ENCODE measurements at places on chromosomes 4 and X.

DNA sequence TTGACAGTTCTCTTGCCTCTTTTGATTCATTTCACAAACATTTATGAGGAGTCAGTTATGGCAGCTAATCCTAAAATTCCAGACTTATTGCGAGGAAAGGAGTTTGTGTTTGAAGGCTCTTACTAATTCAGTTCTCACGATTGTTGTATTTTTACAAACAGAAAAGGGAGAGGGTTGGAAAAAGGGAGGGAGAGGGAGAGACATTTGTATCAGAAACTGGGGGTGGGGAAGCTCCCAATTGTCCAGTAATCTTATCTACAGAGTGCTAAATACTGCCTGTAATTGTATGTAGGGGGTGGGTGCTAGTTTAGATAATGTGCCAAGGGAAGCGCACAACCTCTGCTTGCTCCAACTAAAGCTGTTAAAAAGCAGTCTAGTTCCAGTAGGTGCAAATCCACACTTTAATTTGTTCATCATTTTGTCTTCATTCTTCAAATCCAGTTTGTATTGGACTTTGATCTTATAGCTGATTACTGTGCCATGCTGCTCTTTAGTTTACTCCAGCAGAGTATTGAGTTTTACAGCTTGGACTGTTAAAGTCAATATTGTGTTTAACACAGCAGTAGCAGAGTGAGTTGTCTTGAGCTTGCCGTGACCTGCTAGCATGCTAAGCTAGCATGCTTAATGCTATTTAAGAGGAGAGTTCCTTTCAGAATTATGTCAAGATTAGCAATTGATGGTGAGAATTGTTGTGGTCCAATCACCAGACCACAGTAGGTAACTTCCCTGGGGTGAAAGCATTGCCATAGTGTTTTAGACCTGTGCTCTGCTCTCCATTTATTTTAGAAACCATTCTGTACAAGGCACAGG lies 13.9 kb downstream of the FNIP2 start:
- peaks cover 41% of the 10 kb centered on the region for H3K4me1 ChIP-seq
- no peak for DNase-seq
- H3K36me3 ChIP-seq = no peaks in the 10 kb centered on the region
- no peaks in the 10 kb centered on the region for H3K27me3 ChIP-seq

DNA sequence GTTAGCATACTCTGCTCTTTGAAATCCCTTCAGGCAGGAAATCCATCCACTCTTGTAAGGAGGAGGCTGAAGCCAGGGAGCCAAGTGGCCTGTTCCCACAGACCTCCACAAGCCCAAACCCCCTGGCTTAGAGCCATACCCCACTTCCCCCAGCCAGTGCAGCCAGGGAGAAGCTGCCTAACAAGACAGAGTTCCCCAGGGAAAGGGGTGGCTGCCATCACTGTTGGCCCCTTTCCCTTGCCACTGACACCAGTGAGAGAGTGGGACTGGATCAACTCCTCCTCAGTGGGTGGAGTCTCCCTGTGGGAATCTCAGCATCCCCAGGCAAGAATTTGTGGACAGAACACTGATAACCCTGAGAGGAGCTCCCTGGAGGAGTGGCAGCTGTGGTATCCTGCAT lies 389.4 kb downstream of the PABPC4L start:
- DNase-seq = no peak
- H3K4me1 ChIP-seq = no peaks in the 10 kb centered on the region
- H3K27ac ChIP-seq = no peak overlapping the region
- H3K27me3 ChIP-seq = no peaks in the 10 kb centered on the region
- H3K4me3 ChIP-seq = no peak overlapping the region

GRCh38 chrX:29665532-29665931 lies 549.8 kb upstream of the MAGEB2 start:
- no peaks in the 10 kb centered on the region for H3K4me1 ChIP-seq
- no peak overlapping the region for H3K4me3 ChIP-seq
- no peaks in the 10 kb centered on the region for H3K36me3 ChIP-seq
- DNase-seq = no peak

- no peak for DNase-seq
- no peak overlapping the region for H3K4me3 ChIP-seq
These were observed 12.8 kb upstream of the CFAP299 start for GRCh38 chr4:80322716-80323115.

DNA sequence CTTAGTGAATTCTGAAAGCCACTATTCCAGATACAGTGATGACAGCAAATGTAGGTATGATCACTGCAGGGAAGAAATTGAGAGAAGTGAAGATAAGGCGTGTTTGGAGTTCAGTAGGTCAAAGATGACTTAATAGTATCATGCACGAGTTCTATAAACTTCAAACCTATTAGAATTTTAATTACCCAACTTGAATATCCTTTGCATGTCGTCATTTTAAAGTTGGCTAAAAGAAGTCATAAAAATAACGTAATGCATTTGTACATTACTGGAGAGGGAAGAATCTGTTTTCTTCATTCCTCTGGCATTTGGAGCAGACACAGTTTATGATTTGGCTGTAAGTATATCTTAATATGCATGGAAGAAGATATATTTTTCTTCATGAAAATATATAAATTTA lies 68.6 kb upstream of the MXRA5 start:
- no peaks in the 10 kb centered on the region for H3K4me1 ChIP-seq
- H3K36me3 ChIP-seq = no peaks in the 10 kb centered on the region
- H3K27me3 ChIP-seq = no peaks in the 10 kb centered on the region
- no peak overlapping the region for H3K4me3 ChIP-seq
- DNase-seq = no peak

- no peak for DNase-seq
- no peaks in the 10 kb centered on the region for H3K27me3 ChIP-seq
- no peak overlapping the region for H3K4me3 ChIP-seq
- H3K36me3 ChIP-seq = no peaks in the 10 kb centered on the region
- H3K27ac ChIP-seq = no peak overlapping the region
- no peaks in the 10 kb centered on the region for H3K4me1 ChIP-seq
These were observed 357.2 kb upstream of the FAM241A start for GRCh38 chr4:111788099-111788498.

DNA sequence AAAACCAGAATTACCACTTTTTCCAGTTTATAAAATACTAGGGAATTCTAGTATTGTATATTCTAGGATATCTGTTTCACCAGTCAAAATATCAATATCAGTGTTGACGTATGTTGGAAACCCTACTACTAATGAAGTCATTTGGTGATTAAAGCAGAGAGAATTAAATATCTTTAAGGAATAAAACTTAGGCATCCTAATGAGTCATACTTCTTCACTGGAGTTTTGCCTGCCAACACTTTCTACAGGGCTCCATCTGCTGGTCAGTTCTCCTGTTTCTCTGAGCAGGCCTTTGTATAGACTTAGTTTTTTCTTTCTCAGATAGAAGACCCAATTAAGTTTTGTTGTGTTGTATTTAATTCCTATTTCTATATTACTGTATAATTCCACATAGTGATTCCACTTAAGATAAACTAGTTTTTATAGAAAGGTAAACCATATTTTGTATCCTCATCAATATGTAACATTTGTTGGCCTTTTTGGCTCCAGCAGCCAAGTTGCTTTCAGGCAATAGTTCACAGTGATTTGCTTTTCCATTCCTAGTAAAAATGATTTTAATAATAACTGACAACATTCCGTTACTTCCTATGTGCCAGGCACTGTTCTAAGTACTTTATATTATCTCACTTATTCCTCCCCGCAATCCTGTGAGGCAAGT lies 3.5 kb downstream of the AP1AR start:
- H3K27me3 ChIP-seq = no peaks in the 10 kb centered on the region
- no peak overlapping the region for H3K27ac ChIP-seq

- H3K27me3 ChIP-seq = no peaks in the 10 kb centered on the region
- no peak for DNase-seq
- no peaks in the 10 kb centered on the region for H3K4me1 ChIP-seq
- no peaks in the 10 kb centered on the region for H3K36me3 ChIP-seq
These were observed 170.0 kb upstream of the GYPA start for GRCh38 chr4:144310535-144310934.

DNA sequence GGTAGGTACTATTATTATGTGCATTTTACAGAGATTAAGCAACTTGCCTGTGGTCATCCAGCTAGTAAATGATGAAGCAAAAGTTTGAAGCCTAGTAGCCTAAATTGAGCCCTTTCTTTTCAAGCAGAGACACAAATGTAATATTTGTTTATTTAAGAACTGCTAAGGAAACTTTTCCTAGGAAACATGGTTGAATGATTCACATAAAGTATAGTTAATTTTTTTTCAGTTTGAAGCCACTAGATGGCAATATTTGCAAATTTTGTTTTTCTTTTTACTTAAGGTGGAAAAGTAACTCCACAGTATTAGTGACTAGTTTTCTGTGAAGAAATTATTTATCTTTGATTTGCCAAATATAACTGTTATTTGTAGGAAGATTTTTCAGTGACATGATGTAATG lies 52.8 kb upstream of the ANKRD17 start:
- no peak overlapping the region for H3K4me3 ChIP-seq
- no peaks in the 10 kb centered on the region for H3K27me3 ChIP-seq
- no peaks in the 10 kb centered on the region for H3K36me3 ChIP-seq
- DNase-seq = no peak
- no peaks in the 10 kb centered on the region for H3K4me1 ChIP-seq

DNA sequence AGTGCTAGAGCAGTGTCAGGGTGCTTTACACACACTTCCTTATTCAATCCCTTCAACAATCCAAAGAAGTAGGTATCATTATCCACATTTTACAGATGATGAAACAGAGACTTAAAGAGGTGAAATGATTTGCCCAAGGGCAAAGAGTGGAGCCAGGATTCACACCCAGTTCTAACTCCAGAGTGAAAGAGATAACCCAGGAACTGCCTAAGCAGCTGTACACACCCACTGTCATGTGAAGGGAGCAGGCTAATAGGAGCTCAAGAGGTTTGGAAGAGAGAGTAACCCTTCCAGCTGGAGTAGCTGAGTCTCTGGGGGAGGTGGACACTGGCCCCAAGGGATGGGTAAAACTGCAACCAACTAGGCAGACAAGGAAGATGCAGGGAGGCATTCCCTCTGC lies 92.5 kb downstream of the FBXL5 start:
- no peak overlapping the region for H3K27ac ChIP-seq
- no peak overlapping the region for H3K4me3 ChIP-seq
- DNase-seq = no peak
- H3K36me3 ChIP-seq = peaks cover 10% of the 10 kb centered on the region

- no peaks in the 10 kb centered on the region for H3K27me3 ChIP-seq
- no peak overlapping the region for H3K27ac ChIP-seq
- no peaks in the 10 kb centered on the region for H3K4me1 ChIP-seq
- no peaks in the 10 kb centered on the region for H3K36me3 ChIP-seq
These were observed 38.9 kb downstream of the TRIML1 start for GRCh38 chr4:188177997-188178675.

DNA sequence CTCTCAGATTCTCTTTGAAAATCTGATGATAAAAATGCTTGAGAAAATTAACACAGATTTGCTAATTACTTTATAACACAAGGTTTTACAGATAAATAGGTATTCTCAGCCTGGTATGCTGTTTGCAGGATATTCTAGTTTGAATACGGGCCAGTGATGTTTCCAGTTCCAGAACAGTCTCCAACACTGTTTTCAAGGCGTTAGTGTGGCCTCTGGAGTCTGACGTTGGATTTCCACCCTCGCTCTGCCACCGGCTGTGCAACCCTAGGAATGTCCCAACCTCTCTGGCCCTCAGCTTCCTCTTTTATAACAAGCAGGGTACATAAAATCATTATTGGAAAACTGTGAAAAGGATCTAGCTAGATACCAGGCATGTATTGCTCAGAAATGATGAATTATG lies 23.8 kb upstream of the CYP4V2 start:
- H3K27me3 ChIP-seq = no peaks in the 10 kb centered on the region
- H3K36me3 ChIP-seq = no peaks in the 10 kb centered on the region
- no peak for DNase-seq
- no peak overlapping the region for H3K27ac ChIP-seq

DNA sequence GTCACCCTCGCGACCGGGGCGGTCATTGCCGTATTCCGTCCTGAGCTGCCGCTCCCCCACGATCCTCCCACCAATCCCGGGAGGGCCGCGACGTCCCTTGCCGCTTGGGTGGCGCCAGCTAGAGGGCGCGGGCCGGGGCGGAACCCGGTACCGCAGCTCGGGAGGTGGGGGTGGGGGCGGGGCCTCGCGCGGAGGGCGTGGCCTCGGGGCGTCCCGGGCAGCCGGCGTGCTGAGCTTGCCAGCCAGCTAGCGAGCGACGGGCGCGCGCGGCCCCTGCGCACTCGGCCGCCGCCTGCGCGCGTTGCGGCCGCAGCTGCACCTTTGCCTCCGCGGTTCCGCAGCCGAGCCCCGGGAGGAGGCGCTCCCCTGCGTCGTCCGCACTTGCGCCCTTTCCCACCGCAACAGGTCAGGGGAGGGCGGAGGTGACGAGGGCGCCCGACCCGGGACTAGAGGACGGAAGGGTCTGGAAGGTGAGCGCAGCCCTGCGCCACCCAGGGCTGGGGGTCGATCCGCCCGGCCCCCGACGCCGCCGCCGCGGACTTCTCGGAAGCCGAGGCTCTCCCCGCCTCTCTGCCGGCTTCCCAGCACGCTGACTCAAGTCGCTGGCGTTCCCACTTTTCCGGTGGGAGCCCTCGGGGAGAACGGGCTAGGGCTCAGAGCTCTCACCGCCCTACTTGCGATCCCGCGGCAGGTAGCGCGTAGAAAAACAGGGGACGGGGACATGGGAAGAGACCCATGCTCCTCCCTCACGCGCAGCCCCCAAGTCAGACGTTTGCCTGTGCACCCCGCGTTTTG lies at the start of gene AFF1:
Gene AFF1, plus strand, starts transcription at position 241 of the 795 bp plus-strand sequence. CDS start 13,523 bp downstream, outside the sequence.
- H3K4me1 ChIP-seq = peaks cover 28% of the 10 kb centered on the region
- no peaks in the 10 kb centered on the region for H3K27me3 ChIP-seq
- peak within 1 kb of the TSS; percentile 100 for H3K27ac ChIP-seq
- H3K36me3 ChIP-seq = no peaks in the 10 kb centered on the region
- DNase-seq = peak; percentile 95
- peak within 1 kb of the TSS; percentile 35 for H3K4me3 ChIP-seq

DNA sequence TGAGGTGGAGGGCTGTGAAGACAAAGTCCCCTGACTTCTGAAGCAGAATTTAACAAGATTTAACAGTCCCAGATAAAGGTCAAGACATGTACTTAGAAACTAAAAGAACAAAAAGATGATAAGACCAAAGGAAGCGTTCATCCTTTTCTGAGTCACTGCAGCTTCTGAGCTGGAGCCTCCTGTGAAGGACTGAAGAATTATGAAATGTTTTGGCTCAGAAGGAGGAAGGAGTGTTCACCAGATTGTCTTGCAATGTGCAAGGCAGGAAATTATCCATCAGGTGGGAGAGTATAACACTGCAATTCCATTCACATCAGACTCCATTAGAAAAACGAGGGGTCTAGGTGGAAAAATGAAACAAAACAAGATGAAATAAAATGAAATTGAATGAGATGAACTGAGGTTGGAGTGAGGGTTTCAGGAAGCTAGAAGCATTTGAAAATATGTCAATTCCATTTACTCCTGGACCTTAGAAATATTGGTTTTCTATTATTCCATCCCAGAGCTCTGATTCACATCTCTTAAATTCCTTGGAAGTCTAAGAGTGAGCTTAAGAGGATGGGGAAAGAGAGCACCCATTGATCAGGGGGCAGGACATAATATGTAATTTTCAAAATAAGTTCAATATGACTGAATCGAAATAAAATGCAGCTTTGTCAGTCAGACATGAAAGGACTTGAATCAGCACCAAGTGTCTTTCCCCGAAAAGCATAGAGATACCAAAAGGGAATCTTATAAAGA lies 186.1 kb upstream of the LNX1 start:
- no peak for DNase-seq
- no peaks in the 10 kb centered on the region for H3K4me1 ChIP-seq
- H3K27ac ChIP-seq = no peak overlapping the region
- H3K36me3 ChIP-seq = no peaks in the 10 kb centered on the region
- no peak overlapping the region for H3K4me3 ChIP-seq
- no peaks in the 10 kb centered on the region for H3K27me3 ChIP-seq
